Vagina (tissue), 2 donors: ENCODE measurements at places on chromosomes 7 and 10. TPM values are rescaled to one million over a fixed set of nuclear protein-coding genes. Genes with fewer than 3 reads are reported as not detected.
A peak's percentile ranks its signal among the peaks of the same experiment; 100 is the strongest.

The ZNF488 gene
- not detected for total RNA-seq

The SLC4A2 gene
- 66.5 TPM for total RNA-seq

The ELFN1 gene
- total RNA-seq: 2.2 TPM

The GJD4 gene
- total RNA-seq: not detected

The EN2 gene
- 0.98 TPM for total RNA-seq

The ADIRF gene
- total RNA-seq: 374 TPM

The SEPHS1 gene
- 26.8 TPM for total RNA-seq

- no peak for DNase-seq
Measured at GRCh38 chr10:71880425-71881306, 29.6 kb upstream of the PSAP start.

DNA sequence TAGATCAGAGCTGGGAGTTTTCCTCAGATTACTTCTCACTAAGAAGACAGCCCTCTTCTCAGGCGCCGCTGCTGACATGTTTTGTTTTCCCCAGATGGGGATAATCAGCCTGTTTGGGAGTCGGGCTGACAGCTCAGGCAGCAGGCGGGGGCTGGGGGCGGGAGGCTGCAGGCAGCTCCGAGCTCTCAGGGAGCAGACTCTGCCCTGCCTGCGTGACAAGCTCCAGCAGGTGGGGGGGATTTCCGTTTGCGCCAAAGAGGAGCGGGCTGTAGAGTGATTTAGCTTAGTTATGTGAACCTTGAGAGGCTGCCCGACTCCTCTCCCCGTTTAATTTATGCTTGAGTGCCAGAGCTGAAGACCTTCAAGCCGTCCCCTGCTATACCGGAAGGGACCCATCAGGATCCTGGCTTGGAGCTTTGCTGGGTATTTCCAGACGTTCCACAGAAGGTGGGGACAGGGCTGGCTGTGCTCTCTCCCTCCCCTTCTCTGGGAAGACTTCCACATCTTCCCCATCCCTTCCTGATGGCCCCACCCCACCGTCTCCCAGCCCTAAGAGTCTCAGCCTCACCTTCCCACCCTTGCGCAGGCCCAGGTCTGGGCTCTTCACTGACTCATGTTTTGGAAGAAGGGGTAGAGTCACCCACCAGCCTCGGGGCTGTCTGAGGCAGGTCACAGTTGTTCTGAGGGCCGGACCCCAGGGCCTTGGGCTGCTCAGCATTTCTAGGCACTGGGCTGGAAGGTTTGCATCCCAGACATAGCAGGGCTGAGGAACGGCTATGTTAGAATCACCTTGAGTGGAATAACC lies 24.7 kb upstream of the ADCYAP1R1 start:
- DNase-seq: no peak

DNA sequence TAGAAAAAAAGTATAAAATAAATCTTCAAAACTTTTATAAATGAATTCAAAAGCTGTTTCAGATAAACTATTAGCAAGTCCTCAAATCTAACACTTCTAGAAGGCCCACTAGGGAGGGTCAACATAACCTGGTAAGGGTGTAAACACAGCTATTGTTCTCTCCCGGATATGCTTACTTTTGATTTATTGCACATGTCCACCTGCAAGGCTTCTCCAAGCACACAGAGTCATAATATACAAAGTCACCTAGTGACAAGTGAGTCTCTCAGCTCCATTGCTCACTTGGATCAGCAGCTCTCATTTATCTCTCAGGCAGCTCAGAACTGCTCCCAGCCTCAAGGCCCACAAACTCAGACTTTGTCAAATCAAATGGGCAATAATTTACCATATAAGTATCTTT lies 44.0 kb upstream of the COL1A2 start:
- DNase-seq: no peak

- DNase-seq: peak; percentile 64
Measured at GRCh38 chr10:35217455-35217854, 90.8 kb downstream of the CREM start.

DNA sequence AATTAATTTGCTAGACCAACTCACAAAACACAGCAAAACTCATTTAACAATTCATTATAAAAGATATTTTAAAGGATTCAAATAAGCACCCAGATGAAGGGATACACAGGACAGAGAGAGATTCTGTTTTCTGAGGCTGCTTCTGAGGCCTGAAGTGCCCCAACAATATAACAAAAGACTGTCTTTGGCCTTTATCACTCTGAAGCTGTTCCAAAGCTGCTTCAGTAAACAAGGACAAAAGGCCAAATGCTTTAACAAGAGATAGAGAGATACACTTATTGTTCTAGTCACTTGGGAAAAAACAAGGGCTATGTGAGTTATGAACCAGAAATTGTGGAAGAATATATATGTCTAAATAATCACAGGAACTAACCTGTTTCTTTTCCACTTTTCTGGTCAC lies 223.7 kb downstream of the CXCL12 start:
- DNase-seq: no peak

- no peak for DNase-seq
Measured at GRCh38 chr10:73161662-73162061, 6.1 kb downstream of the ECD start.

- DNase-seq: no peak
Measured at GRCh38 chr10:101287997-101288635, 58.9 kb upstream of the LBX1 start.

GRCh38 chr10:52517012-52517411 lies 202.9 kb downstream of the DKK1 start:
- DNase-seq: no peak
